ENCODE measurements at places on chromosomes 1 and 21. TPM values are rescaled to one million over a fixed set of nuclear protein-coding genes. Genes with fewer than 3 reads are reported as not detected.

TAL1 gene
- not detected for total RNA-seq

CFHR1 gene
- not detected for total RNA-seq

- no peak for DNase-seq
These were observed 60.3 kb upstream of the FMN2 start for GRCh38 chr1:240031414-240031813.

KISS1 gene
- not detected for total RNA-seq

- DNase-seq: no peak
These were observed 168.5 kb downstream of the SMYD3 start for GRCh38 chr1:246338546-246338945.

All from progenitor cell of endocrine pancreas (in vitro differentiated cells).